ENCODE measurements at places on chromosomes 16 and 17.

DNA sequence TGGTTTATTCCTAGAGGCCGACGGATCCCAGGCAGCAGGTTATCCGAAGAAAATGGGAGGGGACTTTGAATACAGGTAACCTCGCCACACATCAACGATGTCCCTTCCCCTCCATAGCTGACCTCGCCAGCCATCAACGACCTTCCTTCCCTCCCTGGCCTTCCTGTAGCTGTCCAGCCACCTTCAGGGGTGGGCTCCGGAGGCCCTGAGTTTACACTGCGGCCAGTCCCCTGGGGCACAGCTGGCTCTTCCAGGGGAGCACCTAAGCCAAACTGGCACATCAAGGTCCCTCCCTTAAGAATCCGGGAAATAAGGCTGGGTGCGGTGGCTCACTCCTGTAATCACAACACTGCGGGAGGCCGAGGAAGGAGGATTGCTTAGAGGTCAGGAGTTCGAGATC lies 10.1 kb upstream of the RPH3AL start:
- DNase-seq: no peak

DNA sequence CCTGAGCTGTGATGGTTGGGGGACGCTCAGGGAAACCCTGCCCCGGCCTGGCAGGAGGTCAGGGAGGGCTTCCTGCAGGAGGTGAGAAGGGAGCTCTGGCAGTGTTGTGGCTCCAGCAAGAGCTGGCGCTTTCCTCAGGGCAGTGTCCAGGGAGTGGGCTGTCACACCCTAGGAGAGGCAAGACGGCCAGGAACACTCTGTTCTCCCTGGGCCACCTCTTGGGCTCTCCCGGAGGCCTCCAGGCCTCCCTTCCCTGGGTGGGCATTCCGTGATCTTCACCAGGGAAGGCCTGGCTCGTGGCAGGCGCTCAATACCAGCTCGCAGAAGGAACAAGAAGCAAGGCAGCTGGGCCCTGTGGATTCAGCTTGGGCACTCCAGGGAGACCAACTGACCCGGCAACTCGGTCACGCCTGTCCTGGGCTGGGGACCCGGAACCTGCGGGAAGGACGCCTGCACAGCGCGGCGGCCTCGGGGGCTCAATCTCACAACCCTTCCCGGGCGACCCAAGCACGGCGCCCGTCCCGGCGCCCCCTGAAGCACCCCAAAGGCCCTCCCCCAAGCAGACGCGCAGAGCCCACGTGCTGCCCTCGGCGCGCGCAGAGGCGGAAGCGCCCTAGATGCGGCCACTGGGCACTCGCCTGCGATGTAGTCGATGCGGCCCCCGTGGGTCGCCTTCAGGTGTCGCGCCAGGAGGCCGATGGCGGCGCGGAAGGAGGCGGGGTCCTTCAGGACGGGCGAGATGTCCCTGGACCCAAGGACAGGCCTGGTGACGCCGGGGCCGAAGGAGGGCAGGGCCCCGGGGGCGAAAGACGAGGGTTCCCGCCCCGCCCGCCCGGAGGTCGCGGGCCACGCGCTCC lies 588 bp downstream of the APRT start:
- peak; percentile 79 for DNase-seq

GRCh38 chr17:42547698-42548069 lies 5.0 kb upstream of the HSD17B1 start:
- DNase-seq: no peak

- no peak for DNase-seq
Measured at GRCh38 chr17:31843070-31843745, 15.8 kb downstream of the COPRS start.

- no peak for DNase-seq
Measured at GRCh38 chr16:64455275-64455674, 666.6 kb downstream of the CDH11 start.

DNA sequence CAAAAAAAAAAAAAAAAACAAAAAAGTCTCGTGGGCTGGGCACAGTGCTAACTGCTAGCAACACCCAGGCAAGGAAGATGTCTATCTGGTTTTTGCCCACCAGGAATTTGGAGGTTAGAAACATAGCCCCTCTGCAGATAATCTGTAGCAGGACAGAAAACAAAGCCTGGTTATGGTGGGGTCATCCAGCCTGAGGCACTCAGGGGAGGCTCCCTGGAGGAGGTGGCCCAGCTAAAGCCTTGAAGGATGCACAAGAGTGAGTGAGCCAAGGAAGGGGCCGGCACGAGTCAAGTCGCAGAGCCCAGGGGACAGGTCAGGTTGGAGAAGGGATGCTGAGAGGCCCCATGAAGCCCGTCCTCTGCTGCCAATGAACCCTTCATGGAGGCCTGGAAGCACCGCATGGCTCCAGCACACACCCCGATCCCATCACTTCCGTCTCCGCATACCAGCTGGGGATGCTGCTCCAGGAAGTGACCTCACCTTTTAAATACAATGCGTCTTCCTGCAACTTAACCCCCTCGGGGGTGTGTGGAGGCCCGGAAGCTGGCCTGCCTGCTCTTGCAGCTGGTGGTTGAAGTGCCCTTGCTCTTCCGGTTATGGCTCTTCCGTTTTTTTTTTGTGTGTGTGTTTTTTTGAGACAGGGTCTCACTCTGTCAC lies 86.5 kb downstream of the ENGASE start:
- peak; percentile 39 for DNase-seq

DNA sequence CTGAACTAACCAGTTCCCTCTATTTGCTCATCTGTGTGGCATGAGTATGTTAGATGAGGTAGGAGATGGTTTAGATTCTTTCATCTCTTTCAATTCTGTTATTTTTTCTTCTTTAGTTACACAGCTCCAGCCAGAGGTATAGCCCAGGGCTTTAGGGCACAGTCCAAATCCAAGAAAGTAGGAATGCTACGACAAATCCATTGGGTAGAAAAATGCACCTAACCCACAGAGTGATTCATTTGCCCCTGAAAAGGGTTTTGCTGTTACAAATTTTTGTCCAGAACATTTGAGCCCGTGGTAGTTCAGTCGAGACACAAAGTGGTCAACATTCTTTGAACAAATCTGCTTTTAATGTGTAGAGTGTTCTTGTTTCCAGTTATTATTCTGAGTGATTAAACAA lies 250.7 kb downstream of the HS3ST3A1 start:
- no peak for DNase-seq

- DNase-seq: no peak
Measured at GRCh38 chr16:86809458-86809955, 231.2 kb downstream of the FOXL1 start.

GRCh38 chr17:81523402-81524038 lies 4.7 kb upstream of the FSCN2 start:
- DNase-seq: no peak

DNA sequence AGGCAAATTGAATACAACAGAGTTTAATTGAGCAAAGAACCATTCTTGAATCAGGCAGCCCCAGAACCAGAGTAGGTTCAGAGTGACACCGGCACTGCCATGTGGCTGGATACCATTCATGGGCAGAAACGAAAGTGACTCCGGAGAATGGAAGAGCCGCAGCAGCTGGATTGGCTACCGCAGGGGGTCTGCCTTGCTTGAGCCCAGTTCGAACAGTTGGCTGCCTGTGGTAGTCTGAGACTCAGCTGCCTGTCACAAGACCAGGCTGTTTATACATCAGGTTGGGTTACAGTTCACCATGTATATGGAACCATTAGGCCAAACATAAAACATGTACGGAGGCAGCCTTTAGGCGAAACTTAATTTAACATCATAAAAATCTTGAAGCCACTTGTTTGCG lies 205.2 kb upstream of the CHMP6 start:
- no peak for DNase-seq

GRCh38 chr17:57784226-57784895 lies 39.3 kb upstream of the CCDC182 start:
- no peak for DNase-seq

GRCh38 chr17:18976201-18976600 lies 24.2 kb downstream of the SLC5A10 start:
- DNase-seq: no peak

- DNase-seq: peak; percentile 87
Measured at GRCh38 chr17:67475161-67475937, 98.3 kb downstream of the PITPNC1 start.

DNA sequence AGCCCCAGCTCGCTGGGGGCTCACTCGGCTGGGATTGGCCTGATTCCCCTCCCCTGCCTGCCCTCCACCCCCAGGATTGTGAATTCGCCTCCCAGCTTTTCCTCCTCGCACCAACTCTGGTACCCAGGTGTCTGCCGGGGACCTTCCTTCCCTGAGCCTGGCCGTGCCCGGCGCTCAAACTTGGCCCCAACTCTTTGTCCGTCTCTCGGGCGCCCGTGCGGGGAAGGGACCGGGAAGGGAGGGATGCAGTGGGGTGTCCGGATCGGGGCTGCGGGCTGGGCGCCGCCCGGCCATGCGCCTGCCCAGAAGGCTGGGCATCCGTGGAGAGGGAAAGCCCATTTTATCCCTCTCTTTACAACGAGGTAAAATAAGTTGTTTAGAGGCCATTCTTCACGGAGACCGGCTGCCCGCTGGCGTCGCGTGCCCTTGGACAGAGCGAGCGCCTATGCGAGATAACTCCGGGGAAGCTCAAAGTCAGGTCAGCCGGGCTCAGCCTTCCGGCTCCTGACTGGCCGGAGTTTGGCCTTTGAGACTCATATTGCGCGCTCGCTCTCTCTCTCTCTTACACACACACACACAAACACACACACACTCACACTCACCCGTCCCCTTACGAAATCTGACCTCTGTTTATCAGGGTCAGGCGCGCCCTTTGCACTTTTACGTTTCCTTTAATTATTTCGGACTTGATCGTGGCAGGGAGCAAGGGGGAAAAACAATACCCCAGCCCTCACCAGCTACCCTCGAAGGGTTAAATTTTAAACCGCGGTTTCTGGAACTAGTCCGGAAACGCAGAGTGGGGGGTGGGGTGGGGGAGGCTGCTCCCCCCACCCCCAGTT lies 774 bp upstream of the MAF start:
- peak; percentile 47 for DNase-seq

Data from stimulated activated CD8-positive, alpha-beta memory T cell treated with anti-CD3 and anti-CD28 coated beads, Interleukin-4, amount 100 ng/mL, for 48 hours (primary cell).